ENCODE measurements at places on chromosomes 13 and 19.
A peak's percentile ranks its signal among the peaks of the same experiment; 100 is the strongest.

DNA sequence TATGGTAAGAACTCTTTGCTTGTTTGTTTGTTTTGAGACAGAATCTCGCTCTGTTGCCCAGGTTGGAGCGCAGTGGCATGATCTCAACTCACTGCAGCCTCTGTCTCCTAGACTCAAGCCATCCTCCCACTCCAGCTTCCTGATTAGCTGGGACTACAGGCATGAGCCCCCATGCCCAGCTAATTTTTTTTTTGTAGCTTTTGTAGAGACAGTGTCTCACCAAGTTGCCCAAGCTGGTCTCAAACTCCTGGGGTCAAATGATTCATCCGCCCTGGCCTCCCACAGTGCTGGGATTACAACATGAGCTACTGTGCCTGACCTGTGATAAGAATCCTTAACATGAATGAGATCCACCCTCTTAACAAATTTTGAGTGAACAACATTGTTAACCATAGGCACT, 183.9 kb upstream of the TSHZ3 start:
- DNase-seq: no peak

DNA sequence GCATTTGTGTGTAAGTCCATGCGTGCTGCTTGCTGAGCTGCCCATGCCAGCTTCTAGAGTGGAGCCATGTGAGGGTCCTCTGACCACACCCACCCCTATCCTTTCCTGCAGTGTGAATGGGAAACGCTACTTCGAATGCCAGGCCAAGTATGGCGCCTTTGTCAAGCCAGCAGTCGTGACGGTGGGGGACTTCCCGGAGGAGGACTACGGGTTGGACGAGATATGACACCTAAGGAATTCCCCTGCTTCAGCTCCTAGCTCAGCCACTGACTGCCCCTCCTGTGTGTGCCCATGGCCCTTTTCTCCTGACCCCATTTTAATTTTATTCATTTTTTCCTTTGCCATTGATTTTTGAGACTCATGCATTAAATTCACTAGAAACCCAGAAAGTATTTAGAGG, 10.3 kb downstream of the TBCB start:
- no peak for DNase-seq

DNA sequence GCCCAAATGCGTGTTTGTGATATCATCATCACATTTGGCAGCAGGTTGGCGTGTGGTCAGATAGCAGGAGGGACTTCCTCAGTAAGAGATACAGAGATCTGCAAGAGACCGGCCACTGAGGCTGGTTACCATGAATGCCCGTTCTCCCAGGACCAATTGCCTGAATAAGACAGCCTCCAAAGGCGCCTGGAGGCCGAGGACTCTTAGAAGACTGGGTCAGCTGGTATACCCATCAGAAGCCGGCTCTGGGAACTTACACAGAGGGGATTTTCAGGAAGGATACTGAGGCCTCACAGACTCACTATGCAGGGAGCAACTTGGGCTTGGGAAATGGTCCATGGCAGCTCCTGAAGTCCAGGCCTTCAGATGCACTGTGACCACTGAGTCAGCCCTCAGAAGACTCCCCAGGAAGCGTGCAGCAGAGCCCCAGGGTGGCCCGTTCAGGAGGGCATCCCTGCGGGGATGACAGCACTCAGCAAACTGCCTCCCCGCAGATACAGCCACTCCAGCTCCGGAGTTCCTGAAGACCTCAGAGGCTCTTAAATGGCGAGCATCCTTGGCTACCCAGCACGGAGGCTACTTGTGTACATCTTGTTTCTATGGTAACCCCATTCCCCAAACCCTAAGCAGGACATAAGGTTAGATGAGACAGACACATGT, 26.4 kb upstream of the VSTM2B start:
- no peak for DNase-seq

GRCh38 chr13:30082391-30082790, 225.0 kb downstream of the KATNAL1 start:
- DNase-seq: no peak

GRCh38 chr13:99913167-99913566, 58.4 kb downstream of the ZIC5 start:
- DNase-seq: no peak

- DNase-seq: no peak
Measured at GRCh38 chr19:16467581-16467980, 4.2 kb downstream of the EPS15L1 start.

- DNase-seq: no peak
Measured at GRCh38 chr19:48698046-48698445, 2.3 kb downstream of the FUT2 start.

- DNase-seq: peak; percentile 66
Measured at GRCh38 chr19:39390451-39390750, 505 bp downstream of the PAF1 start.

DNA sequence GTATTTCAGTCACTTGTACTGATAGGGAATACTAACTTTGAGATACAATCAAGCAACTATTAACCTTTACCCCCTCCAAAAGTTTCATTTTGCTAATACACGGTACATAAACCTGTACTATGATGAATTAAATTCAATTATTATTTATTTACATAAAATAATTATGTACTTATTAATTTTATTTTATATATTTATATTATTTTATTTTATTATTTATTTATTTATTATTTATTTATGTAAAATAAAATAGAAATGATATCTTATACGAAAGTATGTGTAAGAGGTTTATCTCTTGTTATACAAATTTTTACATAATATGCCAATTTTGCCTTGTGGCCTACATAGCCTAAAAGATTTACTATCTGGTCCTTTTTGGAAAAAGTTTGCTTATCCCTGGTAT, 564.3 kb downstream of the SLITRK5 start:
- DNase-seq: no peak

GRCh38 chr19:2973229-2973628, 4.1 kb upstream of the TLE6 start:
- no peak for DNase-seq

- no peak for DNase-seq
Measured at GRCh38 chr19:42628411-42629140, 33.9 kb upstream of the CEACAM8 start.

GRCh38 chr19:40444000-40444824, at the start of gene SERTAD3:
TSS of gene SERTAD3 (minus strand) at chr19:40444335. CDS start at chr19:40442080, 2,255 bp downstream.
- DNase-seq: peak; percentile 95

- DNase-seq: no peak
Measured at GRCh38 chr19:2355168-2356035, 4.7 kb upstream of the TMPRSS9 start.

DNA sequence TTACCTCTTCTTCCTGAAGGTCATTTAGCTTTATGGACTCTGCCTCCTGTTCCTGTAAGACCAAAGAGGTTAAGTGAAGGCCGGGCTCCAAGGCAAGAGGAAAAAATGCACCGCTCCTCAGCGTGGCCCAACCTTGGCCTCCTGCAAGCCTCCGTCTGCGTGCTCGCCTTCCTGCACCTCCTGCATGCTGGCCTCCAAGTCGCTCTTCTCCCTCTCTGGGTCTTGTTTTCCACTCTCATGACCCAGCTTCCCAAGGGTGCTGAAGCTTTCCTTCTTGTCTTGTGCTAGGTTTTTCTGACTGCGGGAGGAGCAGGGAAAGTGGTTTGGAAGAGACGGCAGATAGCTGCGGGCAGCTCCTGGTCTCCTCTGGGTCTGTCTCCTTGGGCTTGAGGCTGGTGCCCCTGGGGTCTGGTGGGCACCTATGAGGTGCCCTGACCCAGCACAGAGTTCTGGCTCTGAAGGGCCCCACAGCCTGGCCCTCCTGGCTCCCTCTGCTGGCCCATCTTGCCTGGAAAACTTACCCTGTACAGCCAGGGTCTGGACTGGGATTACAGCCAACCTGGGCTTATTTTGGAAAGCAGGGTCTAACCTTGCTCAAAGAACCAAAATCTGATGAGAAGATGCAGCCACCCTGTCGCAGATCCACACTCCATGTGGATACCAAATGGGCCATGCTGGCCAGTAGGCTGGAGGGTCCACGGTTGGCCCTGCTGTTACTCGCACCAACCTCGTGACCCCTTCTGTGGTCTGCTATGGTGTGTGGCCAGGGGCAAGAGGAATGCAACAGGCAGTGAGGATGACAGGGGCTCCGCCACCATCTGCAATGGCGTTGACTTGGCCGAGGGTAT, 5.2 kb downstream of the C13orf46 start:
- DNase-seq: no peak

GRCh38 chr13:28864544-28864943, 44.4 kb downstream of the MTUS2 start:
- DNase-seq: no peak

- DNase-seq: no peak
Measured at GRCh38 chr13:29564818-29565217, 30.7 kb downstream of the SLC7A1 start.

- no peak for DNase-seq
Measured at GRCh38 chr19:41248895-41249294, 15.3 kb upstream of the HNRNPUL1 start.

GRCh38 chr13:51723529-51723928, 80.4 kb downstream of the DHRS12 start:
- no peak for DNase-seq

GRCh38 chr13:28055357-28055756, 45.0 kb downstream of the FLT3 start:
- DNase-seq: no peak

GRCh38 chr13:50761406-50761805, 82.1 kb downstream of the DLEU7 start:
- no peak for DNase-seq

GRCh38 chr19:14393329-14393728, 12.1 kb downstream of the ADGRE5 start:
- no peak for DNase-seq

DNA sequence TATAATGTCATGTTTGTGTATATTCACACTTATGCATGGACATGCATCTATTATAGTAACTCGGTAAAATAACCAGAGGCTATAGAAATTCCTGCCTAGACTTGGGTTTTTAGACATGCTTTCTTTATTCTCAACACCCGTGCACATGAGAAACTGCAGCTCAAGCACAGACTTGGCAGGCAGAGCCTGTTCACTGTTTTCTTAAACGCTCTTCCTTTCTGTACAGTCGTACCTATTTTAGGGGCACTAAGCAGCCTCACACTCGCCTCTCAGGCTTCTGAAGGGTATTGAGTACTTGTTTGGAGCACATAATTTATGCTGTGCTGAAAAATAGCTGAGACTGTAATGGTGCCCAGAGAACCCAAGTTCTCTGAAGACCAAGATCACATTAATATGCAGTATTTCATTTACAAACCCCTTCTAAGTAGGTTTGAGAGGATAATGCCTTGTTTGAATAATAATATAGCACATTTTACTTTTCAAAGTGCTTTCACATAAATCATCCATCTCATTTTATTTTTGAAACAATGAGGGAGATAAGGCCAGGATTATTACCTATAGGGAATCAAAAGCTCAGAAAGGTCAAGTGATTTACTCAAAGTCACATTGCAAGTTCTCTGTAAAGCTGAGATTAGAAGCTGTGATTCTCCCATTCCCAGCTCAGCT, 429.9 kb downstream of the SPRY2 start:
- DNase-seq: no peak

GRCh38 chr13:33090755-33091414, 74.7 kb downstream of the KL start:
- DNase-seq: no peak

GRCh38 chr19:3186891-3187661, 1.3 kb downstream of the NCLN start:
- no peak for DNase-seq

DNA sequence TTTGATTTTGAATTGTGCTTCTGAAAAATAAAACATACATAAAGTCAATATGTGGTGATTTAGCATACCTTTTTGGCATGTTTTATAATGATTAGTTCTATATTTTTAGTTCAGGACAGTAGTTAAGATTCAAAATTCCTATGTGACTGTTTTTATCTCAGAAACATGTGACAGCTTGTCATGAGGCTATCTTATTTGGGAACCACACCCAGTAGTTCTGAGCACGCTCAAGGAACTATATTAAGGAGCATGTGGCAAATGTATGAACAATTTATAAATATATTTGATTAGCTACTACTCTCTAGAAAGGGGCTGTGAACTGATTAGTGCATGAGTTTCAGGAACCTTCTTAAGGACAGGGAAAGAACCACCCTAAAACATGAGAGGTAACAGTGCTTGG, 38.8 kb downstream of the FGF9 start:
- no peak for DNase-seq

GRCh38 chr19:33434886-33435705, 61.6 kb downstream of the CEBPG start:
- DNase-seq: no peak

- no peak for DNase-seq
Measured at GRCh38 chr19:38308006-38308766, 4.1 kb downstream of the C19orf33 start.

DNA sequence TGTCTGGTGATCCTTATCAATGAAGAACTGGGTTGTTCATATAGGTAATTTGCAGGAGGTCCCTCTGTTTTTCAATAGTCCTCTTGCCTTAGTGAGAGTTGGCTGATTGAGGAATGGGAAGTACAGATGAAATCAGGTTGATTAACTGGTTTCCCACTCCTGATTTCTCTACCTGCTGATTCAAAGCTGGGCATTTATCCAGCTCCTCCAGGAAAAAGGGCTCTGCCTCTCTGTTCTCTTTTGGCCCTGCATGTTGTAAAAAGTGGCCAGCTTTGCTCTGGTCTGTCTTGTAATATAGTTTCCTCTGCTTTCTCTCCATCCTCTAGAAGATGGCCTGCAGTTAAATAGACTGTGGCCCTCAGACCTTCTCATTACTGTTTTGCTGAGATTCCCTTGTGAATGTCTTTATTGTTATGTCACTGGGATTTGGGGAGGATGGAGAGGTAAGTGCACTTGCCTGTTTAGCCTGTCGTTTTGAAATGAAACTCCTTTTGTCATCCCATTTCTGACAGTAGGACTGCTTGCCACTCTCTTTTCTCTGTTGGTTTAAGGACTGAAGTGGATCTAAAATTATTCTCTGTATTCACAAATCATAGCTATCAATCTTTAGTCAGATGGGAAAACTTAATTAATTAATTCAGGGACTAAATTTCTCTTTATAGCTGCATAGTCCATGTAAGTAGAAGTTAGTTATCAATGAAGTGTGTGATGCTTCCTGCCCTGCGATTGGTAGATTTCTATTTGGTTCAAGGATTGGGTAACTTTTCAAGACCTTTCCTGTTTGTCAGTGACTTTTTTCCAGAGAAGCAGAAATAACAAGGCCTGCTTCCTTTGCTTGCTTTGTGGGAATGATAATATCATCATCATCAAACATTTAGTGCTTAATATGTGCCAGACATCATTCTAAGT, 28.5 kb downstream of the GARRE1 start:
- DNase-seq: no peak

- no peak for DNase-seq
Measured at GRCh38 chr19:45385392-45386221, 15.2 kb upstream of the ERCC2 start.

- DNase-seq: no peak
Measured at GRCh38 chr19:3586707-3587346, 1.5 kb downstream of the GIPC3 start.
